ENCODE measurements at places on chromosomes 7 and 10.

GRCh38 chr10:115046686-115047236 is 46.4 kb upstream of the ATRNL1 start:
- no peak for DNase-seq

DNA sequence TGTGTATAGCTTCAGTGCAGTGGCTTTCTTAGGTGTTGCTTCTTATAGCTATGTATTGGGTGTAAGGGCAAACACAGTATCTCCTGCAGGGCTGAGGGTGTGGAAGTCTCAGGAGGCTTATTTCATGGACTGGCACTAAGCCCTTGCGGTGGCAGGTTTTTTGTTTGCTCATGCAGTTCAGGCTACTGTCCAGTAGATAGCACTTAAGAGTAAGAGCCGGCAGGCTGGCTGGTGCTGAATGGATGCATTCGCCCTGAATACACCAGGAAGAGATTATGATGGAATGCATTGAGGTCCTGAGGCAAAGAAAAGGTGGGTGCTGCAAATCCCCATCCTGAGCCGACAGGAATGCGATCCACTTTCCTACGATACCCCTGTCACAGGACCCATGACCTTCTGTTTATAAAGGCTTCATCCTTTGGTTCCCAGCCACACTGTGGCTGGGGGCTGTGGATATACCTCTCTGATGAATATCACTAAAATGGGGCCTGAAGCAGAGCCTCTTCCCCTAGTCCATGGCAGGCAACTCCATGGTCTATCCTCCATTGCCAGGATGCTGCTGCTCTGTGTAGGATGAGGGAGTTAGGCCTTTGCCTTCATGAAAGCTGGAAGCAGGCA is 44.9 kb downstream of the ANXA8 start:
- DNase-seq, result no peak

- DNase-seq, result no peak
Measured at GRCh38 chr10:97651773-97652172, 11.3 kb downstream of the PI4K2A start.

DNA sequence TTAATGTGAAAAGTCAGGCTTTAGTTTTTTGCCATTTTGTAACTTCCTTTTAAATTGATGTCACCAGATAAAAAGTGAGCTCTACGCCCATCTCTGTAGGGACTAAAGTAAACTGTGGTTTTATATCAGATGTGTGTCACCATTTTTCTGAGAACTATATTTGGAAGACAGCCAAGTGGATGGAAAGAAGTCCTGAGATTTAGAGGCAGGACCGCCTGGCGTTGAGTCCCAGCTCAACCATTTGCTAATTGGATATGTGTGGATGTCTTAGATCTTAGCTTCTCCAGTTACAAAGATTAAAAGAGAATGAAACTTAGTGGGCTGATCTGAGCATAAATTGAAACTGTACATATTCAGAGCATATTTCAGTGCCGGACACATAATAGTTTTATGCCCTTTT is 691.6 kb upstream of the CELF2 start:
- no peak for DNase-seq

GRCh38 chr7:42972699-42973500 is 40.7 kb downstream of the MRPL32 start:
- DNase-seq, result no peak

- DNase-seq, result no peak
Measured at GRCh38 chr7:63205136-63205535, 793.5 kb upstream of the ZNF722 start.

DNA sequence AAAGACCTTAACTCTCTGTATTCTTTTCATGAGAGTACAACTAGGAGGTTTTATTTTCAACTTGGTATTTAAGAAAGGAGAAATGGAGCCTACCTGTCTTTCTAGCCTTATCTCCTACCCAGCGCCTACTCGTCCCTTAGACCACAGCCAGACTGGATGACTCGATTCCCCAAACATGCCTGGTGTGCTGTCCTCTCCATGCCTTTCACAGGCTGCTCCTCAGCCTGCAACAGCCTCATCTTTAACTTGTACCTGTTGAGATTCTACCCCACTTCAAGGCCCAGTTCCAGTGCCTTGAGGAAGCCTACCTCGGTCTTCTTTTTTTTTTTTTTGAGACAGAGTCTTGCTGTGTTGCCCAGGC is 29.4 kb downstream of the CPA1 start:
- DNase-seq, result no peak

DNA sequence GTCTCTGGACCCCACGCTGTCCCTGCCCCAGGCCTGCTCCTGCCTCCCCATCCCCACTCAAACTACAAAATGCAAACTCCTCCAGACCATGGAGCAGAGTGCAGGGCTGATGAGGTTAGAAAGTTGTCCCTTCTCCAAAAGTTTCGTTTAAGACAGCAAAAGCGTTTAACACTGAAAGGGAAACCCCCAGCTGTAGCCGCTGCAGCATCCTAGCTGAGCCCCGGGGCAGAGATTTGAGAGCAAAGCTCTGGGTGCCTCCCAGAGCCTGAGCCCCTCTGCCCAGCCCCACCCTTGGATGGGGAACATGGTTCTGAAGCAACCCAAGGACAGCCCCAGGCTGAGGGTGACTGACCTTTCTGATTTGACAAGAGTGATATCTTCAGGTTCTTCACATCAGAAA is 52.8 kb upstream of the ENO4 start:
- DNase-seq, result no peak
